ENCODE measurements at places on chromosomes 12 and 14.
A peak's percentile ranks its signal among the peaks of the same experiment; 100 is the strongest.

DNA sequence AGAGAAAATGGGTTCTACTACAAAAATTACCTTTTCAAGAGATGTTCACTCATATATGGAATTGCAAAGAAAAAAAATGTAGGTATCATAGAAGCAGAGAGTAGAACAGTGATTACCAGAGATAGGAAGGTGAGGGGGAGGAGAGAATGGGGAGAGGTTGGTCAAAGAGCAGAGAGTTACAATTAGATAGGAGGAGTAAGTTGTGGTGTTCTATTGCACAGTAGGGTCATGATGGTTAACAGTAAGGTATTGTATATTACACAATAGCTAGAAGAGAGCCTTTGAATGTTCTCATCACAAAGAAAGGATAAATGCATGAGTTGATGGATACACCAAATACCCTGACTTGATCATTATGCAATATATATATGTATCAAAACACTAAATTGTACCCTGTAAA lies 145.8 kb downstream of the TMEM117 start:
- ATAC-seq = no peak

DNA sequence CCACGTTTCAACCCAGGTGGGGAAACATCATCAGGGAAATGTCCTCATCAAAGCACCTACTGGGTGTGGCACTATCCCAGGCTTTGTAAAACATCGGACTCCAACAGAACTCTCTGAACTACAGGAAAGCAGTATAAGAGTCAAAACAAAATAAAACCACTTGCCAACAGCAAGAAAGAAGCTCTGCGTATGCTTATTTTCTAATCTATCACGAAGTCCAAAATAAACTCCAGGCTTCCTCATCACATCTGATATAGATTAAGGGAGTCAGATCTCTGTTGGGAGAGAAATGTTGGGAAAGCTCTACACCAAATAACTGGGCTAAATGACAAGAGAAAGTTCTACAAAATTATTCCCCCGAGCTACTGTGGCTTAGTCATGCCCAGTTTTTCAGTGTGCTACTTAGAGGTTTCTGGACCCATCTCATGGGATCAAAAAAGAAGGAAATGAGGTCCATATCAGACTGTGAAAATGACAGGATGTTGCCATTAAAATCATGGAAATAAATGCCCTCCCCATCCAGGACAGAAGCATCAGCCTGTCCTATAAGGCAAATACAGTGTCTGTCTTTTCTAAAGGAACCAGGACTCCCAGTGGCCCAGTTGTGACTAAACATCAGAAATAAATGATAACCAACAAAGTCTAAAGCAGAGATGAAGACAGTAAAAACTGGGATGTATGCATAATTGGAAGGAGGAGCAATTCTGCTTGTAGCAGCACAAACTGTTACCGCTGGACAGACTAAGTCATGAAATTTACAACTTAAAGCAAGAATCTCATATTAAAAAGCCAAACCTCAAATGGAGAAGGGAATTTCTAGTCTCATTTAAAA lies 149.5 kb downstream of the STXBP6 start:
- no peak for ATAC-seq

- peak; percentile 20 for ATAC-seq
Observed at GRCh38 chr12:132056951-132057350, 87.2 kb downstream of the DDX51 start.

GRCh38 chr12:75155962-75156361 lies 53.7 kb downstream of the KCNC2 start:
- no peak for ATAC-seq

- no peak for ATAC-seq
Observed at GRCh38 chr12:26011099-26011498, 52.6 kb downstream of the RASSF8 start.

DNA sequence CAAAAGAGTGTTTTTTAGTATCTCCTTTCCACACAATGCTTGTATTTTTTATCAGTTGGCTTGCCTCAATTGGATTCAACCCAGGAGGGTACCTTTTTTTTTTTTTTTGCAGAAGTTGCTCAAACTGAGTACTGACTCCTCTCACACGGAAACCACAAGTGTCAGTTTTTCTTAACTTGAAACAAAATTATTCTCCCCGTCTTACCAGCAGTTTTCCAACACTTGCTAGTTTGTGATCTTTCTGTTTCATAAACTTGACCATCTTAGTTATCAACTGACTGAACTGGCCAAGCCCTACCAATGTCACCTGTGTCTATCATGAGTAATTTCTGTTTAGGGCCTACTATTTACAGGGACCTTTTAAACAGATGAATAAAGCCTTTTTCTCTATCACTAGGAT lies 34.1 kb upstream of the ITPR2 start:
- peak; percentile 20 for ATAC-seq

- ATAC-seq = no peak
Observed at GRCh38 chr14:91925001-91925726, 22.3 kb downstream of the FBLN5 start.

- ATAC-seq = no peak
Observed at GRCh38 chr12:115000038-115000437, 316.1 kb upstream of the TBX3 start.

GRCh38 chr14:77014004-77014604 lies 14.4 kb downstream of the IRF2BPL start:
- no peak for ATAC-seq

GRCh38 chr12:77847060-77847541 lies 16.4 kb downstream of the NAV3 start:
- ATAC-seq = no peak

DNA sequence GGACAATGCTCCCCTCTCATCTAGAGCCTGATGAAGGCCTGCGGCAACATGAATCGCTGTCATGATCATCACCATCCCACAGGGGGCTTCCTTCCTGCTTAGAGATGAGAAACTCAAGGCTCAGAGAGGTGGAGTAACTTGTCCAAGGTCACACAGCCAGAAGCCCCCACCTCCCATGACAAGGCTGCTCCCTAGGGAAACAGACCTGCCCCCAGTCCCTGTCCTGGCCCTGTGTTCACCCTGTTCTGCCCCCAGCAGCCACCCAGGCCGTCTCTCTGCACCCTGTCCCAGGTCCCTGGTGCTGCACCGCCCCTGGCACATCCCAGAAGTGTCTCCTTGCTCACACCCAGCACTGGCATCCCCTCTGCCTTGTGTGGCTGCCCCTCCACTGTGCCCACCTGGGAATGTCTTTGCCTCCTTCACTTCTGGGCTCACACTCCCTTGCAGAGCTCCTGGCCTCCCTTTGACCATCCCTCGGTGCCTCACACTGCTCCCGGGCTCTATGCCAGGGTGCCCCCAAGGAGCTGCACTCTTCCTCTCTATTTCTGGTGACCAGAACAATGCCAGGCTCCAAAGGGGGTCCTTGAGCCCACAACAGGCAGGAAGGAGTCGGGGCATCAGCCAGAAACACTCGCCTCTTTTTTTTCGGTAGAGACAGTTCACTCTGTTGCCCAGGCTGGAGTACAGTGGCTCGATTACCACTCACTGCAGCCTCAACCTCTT lies 70.5 kb downstream of the BCL11B start:
- ATAC-seq = peak; percentile 22

DNA sequence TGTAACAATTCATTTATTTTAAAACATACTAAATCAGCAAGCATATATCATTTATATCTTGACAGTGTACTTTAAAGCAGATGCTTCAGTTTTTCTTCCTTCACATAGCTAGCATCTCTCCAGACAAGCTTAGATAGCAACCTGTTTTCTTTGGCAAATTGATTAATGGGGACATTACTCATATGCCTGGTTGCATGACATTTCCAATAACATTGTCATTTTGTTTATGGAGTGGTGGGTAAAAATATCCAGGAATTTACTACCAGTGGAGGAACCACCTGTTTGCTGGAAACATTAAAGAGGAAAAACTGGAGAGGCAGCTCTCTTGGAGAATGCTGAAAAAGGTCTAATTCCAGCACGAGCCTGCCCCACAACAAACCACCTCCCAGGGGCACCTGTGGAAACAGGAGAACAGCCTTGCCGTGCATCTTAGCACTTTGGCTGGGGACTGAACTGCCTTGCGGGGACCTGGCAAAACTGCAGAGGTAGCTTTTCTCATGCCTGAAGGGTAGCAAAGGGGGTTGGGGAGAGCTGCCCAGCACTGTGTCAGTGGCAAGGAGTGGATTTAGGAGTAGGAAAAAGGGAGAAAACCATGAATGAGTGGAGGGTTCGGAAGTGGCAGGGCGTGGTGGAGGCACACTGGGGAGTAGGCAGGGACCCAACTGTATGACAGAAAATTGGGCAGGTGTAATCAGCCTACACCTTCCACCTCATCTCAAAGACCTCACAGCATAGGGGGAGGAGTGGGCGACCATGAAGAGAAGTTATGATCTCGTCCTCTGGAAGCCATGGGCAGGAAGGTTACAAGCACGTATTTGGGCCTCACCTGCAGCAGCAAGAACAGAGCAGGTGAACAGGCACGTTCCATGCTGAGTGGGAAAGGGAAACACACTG lies 11.7 kb upstream of the CREBL2 start:
- no peak for ATAC-seq

Data from activated CD4-positive, CD25-positive, alpha-beta regulatory T cell treated with anti-CD3 and anti-CD28 coated beads, Interleukin-2, amount 50 U/mL, for 24 hours (primary cell).